GM04503 (cell line): ENCODE measurements at places on chromosomes 12 and 14.

- no peak for DNase-seq
Measured at GRCh38 chr14:50417853-50418252, 21.2 kb upstream of the CDKL1 start.

GRCh38 chr12:7705846-7706245, 5.4 kb upstream of the DPPA3 start:
- DNase-seq: no peak

- DNase-seq: no peak
Measured at GRCh38 chr14:49589387-49589786, 3.2 kb upstream of the RPS29 start.

- DNase-seq: no peak
Measured at GRCh38 chr14:91116913-91117588, 3.2 kb downstream of the DGLUCY start.

DNA sequence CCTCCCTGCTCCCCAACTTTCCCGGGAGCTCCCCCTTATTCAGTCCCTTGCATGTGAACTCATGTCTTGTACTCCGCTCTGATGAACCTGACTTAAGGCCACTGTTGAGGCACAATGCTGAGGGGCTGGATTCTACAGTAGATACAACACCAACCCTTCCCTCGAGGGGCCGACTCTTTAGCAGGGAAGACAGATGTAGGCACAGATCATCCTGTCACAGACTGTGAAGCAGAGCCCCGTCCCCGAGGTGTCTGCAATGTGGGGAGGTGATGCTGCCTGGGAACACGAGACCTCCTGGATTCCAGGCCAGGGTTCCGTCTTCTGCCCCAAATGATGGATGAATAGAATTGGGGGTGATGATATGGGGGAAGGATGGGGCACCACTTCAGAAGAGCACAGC, 175.1 kb downstream of the CHST11 start:
- no peak for DNase-seq
